ENCODE measurements at places on chromosomes 12 and 14.

GRCh38 chr12:122081083-122081696 is 2.6 kb downstream of the MLXIP start:
- DNase-seq, result no peak

GRCh38 chr12:48061938-48062719 is 43.8 kb downstream of the SENP1 start:
- no peak for DNase-seq

- DNase-seq, result peak; percentile 78
These were observed 129.0 kb downstream of the ASCL4 start for GRCh38 chr12:107903341-107904061.

DNA sequence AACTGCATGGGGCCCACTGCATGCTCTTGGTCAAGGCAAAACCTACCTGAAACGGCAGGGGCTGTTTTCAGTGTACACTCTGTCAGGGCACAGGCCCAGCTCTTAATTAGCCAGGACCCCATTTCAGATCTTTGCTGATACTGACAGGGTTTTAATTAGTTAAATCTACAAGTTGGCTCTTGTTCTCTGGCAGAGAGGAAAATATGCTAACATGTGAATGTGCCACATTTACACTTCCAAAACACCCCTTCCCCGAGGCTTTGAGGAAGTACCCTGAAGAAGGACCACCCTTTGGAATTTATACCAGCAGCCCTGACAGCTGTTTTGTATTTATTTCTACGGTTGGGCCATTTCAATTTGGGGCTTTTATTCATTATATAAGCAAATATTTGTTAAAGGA is 66.3 kb downstream of the OTX2 start:
- no peak for DNase-seq

- peak; percentile 44 for DNase-seq
These were observed 58.9 kb upstream of the EEA1 start for GRCh38 chr12:92987846-92988621.

DNA sequence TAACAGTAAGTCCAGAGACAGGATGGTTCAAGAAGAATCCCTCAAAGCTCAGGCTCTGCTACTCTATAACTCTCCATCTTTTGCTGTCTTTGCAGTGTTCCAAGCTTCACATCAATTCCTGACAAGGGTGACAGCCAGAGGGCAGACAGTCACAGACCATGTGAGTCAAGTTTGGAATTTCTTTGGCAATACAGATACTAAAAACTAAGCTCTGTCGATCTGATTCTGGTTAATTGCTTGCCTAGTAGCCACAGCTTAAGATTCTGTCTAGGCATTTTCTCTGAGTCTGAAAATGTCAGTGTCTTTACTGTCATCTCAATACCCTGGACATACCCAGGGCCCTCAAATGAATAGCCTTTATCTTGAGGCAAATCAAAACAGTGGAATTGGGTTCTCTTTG is 153.7 kb downstream of the CEP128 start:
- no peak for DNase-seq

- no peak for DNase-seq
These were observed 80.2 kb downstream of the NTN4 start for GRCh38 chr12:95710386-95710785.

DNA sequence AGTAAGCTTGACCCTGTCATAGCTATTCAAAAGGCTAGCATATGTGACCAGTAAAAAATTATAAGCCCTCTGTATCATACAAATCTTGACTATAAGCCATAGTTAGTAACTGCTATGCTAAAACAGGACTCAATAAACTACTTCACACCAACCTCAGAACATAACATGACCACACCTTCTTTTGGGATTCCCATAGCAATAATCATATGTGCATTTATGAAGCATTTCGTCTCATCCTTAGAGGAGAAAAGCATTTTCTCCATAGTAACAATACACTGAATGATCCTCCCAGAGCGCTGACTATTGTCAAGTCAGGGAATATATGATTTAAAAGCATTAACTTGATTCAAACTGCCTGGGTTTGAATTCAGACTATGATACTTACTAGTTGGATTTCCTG is 46.2 kb downstream of the GRIN2B start:
- DNase-seq, result no peak

GRCh38 chr14:56294128-56294527 is 175.9 kb downstream of the PELI2 start:
- no peak for DNase-seq

GRCh38 chr12:92142251-92142926 is 3.3 kb downstream of the BTG1 start:
- DNase-seq, result no peak

GRCh38 chr12:62882140-62882539 is 52.8 kb downstream of the PPM1H start:
- no peak for DNase-seq

GRCh38 chr14:57493467-57494181 is at the start of gene CCDC198:
CCDC198 (minus strand) TSS chr14:57493857; CDS start chr14:57493715, 142 bp downstream.
- no peak for DNase-seq

GRCh38 chr12:43852744-43853143 is 16.9 kb downstream of the TMEM117 start:
- no peak for DNase-seq

- DNase-seq, result no peak
These were observed 345.8 kb downstream of the RPS29 start for GRCh38 chr14:49240383-49240782.

DNA sequence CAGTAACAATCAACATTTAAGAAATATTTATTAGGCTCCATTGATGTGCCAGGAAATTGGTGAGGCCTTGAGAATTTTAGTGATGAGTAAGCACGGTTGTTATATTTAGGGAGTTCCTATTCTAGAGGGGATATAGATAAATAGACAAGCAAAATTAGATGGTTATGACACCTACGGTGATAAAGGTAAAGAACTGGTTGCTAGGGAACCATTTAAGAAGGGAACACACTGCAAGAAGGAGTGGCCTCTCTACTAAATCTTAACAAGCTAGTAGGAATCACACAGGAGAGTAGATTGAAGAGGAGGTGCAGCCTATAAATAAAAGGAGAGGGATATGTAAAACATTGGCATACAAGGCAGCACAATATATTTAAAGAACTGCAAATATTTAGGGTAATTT is 155.2 kb downstream of the LRIG3 start:
- DNase-seq, result no peak

- DNase-seq, result no peak
These were observed 13.0 kb upstream of the LEMD3 start for GRCh38 chr12:65156366-65156841.

DNA sequence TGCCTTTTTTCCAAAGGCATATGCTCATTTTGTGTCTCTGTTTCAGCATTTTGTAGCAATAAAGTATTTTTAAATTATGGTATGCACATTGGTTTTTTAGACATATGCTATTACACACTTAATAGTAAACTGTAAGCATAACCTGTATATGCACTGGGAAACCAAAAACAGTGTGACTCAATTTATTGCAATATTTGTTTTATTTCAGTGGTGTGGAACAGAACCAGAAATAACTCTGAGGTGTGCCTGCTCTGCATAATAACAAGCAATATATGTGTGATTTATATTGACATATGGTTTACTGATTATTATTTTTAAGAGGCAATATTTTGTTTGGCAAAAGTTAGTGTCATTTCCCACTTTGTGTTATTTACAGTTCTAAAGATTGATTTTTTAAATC is 126.6 kb upstream of the CPNE8 start:
- DNase-seq, result no peak

GRCh38 chr12:104421343-104421742 is 35.4 kb upstream of the CHST11 start:
- no peak for DNase-seq

DNA sequence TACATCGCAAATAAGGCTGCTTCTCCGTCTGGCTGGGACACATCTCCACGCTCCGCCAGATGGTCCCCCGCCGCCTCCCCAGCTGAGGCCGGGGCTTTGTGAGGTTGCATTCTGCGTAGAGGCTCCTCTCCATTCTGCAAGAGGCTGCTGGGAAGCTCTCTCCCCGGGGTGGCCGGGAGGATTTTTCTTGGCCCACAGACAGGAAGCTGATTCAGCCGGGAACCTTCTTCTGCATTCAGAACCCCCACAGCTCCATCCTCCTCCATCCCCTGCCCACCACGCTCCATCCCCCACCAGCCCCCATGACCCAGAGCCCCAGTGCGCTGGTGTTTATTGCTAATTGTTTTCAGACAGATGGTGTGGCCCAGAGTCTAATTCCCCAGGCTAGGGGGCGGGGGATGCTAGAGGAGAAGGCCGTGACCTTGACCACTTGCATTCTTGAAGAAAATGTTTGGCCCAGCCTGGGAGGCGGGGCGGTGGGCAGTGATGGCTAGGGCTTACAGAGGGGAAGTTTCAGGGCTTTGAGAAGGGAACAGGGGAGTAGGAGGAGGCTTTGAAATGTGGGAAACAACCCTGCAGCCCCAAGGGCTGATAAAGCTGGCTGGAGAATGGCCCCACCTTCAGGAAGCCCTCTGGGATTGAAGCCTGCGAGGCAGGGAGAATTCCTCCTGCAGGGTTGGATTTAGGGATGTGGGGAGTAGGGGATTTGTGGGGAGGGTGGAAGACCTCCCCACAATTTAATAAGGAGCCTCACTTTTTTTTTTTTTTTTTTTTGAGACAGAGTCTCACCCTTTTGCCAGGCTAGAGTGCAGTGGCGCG is 88.5 kb upstream of the NCOR2 start:
- DNase-seq, result peak; percentile 76

DNA sequence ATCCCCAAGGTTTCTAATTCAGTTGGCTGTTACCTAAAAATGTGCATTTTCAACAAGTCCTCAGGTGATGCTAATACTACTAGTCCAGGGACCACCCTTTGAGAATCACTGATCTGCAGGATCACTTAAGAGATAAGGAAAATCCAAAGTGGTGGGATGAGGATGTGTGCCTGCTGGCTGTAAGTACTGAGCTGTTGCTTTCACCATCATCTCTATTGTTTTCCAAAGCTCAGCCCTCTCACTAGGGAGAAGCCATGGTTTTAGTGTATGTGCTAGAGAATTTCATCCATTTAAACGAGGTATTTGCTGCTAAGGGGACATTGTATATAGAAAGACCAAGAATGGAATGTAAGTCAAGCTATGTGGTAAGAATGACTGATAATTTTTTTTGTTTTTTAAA is 202.3 kb downstream of the KIF21A start:
- DNase-seq, result no peak

- DNase-seq, result peak; percentile 94
These were observed 19.4 kb downstream of the ABCB9 start for GRCh38 chr12:122946690-122947341.

DNA sequence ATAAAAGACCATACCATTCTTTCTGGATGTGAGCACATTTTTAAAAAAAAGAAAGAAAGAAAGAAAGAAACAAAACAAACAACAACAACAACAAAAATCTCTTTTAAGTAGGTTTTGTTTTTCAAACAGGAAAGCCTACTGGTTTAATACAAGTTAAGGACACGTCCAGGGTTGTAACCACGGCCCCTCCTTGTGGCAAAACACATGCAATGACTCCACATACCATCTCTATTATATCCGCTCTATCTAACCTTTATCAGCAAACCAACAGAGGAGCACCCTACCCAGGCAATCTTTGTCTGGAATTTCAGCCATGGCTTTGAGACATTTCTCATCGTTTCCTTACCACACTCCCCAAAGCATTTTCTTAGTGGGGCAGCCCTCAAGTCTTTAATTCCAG is 360.5 kb upstream of the TMPO start:
- DNase-seq, result peak; percentile 47

GRCh38 chr12:53501615-53502181 is 615 bp downstream of the TARBP2 start:
- DNase-seq, result no peak

DNA sequence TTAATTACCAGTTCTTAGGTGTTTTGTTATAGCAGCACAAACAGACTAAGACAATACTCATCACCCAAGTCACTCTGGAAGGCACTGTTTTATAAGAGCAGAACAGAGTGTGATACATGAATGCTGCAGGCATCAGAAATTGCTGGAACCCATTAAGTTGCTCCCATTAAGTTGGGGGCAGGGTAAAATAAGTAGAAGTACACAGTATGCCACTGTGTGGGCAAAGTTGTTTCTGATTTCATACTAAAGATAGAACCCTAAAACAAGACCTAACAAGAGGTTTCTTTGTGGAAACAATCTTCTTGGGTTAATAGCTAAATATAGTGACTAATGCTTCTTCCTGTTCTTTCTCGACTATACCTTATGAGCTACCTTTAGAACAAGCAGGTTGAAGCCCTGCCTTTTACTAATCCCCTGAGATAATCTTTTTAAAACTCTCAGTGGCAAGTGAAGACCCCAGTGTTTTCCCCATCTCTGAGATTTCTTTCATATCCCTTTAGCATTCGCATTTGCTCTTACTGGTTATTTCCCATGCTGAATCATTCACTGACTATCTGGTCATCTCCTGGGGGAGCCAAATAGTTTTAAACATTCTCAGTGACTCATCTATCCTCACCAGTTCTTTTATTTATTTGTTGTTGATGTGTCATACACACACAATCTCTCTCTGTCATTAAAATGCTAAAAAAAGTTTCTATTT is 52.3 kb downstream of the SOCS2 start:
- no peak for DNase-seq

DNA sequence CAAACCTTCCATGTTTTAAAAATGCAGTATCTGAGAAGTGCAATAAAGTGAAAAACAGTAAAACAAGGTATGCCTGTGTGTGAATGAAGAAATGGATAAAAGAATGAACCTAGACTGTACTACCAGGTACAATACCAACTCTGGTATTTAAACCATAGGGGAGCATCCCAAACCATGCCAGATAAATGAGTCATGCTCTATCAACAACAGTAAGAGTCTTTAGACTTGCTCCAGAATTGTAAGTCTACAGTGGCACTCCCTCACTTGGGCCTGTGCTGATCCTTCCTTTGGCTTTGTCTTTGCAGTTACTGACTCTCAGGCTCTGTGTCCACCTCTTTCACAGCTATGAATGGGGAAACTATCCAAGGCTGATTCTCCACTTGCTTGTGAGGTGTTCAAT is 38.1 kb downstream of the BBS10 start:
- no peak for DNase-seq

DNA sequence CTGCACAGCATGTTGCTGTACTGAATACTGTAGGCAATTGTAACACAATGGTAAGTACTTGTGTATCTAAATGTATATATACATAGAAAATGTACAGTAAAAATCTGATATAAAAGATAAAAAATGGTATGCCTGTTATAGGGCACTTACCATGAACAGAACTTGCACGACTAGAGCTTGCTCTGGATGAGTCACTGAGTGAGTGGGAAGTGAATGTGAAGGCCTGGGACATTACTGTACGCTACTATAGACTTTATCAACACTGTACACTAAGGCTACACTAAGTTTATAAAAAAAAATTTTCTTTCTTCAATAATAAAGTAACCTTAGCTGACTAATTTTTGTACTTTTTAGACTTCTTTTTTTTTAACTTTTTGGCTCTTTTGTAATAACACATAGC is 24.2 kb upstream of the NEDD1 start:
- no peak for DNase-seq

- no peak for DNase-seq
These were observed 41.4 kb upstream of the TEX22 start for GRCh38 chr14:105356927-105357326.

DNA sequence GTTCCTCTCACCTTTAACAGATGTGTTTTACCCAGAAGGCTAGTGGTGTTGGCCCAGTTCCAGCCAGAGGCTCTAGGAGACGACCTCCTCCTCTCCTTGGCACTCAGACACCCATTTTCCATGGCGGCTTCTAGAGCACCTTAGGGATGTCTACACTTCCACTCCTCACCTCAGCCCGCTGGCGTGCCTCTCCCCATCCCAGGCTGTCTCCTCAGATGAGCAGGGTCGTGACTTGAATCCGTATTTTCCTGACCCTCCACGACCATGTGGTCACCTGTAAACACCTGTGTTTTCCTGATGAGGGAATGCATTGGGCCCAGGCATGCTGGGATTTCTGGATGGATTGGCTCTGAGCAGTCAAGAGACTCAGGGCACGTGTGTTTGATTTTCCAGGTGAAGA is 21.8 kb upstream of the RIN3 start:
- no peak for DNase-seq

Measured in ureter (tissue), 1 donor.